ENCODE measurements at places on chromosomes 7 and 10.
A peak's percentile ranks its signal among the peaks of the same experiment; 100 is the strongest.

DNA sequence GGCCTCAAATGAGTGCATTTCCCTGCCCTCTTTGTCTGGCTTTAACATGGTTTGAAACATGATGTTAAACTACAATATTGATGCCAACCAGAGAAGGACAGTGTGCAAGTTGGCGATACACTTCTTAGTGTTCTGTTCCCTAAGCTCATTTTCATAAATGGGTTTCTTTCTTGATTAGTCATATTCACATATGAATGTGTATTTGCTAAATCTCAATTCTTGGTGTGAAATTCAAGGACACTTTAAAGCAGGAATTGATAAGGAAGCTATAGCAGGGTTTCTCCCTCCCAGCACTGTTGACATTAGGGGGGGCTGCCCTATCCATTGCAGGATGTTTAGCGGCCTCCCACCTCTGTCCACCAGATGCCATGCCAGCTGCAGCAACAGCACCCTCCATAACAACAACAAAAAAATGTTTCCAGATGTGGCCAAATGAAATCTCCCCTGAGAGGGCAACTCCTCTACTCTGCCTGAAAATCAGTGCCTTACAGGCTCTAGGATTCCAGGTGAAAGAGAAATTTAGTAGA lies 13.1 kb downstream of the CCNY start:
- DNase-seq: no peak

DNA sequence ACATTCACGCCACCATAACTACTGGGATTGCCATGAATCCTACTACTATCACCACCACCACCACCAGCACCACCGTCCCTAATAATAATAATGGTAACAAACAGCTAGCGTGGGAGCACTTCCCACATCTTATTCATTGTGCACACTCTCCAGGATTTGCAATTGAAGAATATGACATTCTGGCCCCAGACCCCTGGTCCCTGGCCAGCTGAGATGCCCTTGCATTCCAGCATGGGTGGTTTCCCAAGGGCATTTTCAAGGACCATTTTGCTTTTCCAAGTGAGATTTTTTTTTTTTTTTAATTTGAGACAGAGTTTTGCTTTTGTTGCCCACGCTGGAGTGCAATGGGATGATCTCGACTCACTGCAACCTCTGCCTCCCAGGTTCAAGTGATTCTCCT lies 14.7 kb downstream of the CTBP2 start:
- no peak for DNase-seq

GRCh38 chr7:45978010-45978681 lies 57.1 kb upstream of the IGFBP3 start:
- peak; percentile 2 for DNase-seq

GRCh38 chr7:151487228-151487627 lies 32.5 kb downstream of the RHEB start:
- DNase-seq: no peak

- DNase-seq: no peak
These were observed 86.3 kb downstream of the GPR158 start for GRCh38 chr10:25261110-25261509.

DNA sequence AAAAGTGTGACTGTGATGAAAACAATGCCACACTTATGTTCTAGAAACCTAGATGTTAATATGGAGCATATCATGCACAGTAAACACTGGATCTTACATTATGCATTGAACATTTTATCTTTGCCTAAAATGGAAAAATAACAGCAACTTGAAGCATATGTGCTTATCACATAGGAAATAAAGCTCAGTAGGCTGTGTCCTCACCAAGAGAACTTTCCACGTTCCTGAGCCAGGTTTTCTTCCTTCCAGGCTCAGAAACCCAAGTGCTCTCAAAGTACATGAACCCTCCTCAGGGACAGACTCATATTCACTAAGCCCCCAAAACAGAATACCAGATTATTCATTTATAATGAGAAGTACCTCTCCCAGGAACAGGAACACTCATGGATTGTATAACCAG lies 79.4 kb upstream of the PRKAR2B start:
- no peak for DNase-seq

DNA sequence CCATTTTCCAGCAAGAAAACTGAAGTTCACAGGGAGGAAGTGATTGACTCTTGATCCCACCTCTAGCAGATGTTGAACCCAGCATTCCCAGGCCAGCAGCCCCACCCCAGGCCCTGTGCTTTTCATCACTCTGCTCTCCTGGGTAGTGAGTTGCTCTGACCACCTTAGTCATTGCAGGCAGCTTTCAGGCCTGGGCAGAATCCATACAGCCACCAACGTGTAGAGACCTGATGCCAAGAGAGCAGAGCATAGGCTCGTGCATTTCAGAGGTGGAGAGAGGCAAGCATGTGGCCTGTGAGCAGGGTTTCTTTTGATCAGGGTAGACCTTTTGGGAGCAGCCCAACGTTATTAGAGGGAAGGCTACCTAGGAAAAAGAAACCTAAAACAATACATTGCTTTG lies 334.6 kb downstream of the PTEN start:
- no peak for DNase-seq

Measured in inflammatory macrophage treated with lipopolysaccharide for 4 hours (primary cell).